ENCODE measurements at places on chromosomes 7 and 10.

DNA sequence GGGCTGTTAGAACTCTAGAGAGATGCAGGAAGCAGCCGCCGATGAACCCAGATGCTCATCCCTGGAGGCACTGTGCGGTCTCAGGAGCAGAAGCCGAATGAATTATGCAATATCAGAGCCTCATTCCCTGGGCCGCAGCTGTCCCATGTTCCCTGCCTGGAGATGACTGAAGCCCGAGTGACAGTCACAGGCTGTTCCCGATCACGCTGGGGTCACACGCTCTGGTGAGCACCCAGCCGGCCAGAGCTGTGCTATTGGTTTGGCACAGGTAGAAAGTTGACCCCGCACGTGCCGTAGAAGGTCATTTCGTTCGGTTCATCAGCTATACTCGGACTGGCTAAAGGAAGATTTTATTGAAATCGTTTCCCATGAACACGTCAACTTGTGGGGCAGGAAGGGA lies 140.5 kb upstream of the SH2B2 start:
- DNase-seq = no peak

DNA sequence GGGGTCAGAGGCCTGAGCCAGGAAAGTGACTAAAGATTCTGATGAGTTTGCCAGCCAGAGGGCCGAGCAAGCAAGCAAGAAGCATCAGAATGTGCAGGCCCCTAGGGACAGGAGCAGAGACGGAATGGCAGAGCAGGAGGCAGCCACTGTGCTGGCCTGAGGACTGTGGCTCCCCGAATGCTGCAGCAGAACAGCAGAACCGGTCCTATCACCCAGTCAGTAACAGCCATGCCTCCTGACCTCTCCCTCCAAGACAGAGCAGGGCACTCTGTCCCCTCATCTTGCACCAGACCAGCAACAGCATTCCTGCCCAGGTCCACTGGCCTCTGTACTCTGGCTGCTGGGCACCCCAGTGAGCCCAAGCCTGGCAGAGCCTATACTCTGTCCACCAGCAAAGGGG lies 85.9 kb downstream of the ARHGAP22 start:
- no peak for DNase-seq

DNA sequence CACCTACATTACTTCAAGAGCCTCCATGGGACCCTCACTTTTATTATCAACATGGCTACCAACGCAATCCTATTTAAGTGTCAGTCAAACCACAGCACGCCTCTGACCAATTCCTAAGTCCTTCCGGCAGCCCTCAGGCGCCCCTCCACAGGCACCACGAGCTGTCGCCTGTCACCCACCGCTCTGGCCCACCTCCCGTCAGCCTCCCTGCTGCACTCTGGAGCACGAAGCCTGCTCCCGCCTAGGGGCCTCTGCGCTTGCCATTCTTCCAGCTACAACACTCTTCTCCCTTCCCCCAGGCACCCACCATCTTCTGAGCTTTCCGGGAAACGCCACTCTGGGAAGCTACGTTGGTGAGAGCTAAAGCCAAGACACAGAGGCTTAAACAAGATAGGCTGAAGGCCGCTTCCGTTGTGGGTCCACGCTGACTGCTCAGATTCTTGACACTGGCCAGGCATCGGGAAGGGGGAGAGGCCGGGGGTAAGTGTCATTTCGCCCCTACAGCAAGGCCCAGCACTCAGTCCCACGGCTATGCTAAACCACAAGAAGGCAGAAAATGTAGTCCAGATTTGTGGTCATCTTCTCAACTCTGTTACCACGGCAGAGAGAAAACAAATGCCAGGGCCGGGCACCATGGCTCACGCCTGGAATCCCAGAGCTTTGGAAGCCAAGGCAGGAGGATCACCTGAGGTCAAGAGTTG lies 56.7 kb downstream of the GNA12 start:
- DNase-seq = no peak

DNA sequence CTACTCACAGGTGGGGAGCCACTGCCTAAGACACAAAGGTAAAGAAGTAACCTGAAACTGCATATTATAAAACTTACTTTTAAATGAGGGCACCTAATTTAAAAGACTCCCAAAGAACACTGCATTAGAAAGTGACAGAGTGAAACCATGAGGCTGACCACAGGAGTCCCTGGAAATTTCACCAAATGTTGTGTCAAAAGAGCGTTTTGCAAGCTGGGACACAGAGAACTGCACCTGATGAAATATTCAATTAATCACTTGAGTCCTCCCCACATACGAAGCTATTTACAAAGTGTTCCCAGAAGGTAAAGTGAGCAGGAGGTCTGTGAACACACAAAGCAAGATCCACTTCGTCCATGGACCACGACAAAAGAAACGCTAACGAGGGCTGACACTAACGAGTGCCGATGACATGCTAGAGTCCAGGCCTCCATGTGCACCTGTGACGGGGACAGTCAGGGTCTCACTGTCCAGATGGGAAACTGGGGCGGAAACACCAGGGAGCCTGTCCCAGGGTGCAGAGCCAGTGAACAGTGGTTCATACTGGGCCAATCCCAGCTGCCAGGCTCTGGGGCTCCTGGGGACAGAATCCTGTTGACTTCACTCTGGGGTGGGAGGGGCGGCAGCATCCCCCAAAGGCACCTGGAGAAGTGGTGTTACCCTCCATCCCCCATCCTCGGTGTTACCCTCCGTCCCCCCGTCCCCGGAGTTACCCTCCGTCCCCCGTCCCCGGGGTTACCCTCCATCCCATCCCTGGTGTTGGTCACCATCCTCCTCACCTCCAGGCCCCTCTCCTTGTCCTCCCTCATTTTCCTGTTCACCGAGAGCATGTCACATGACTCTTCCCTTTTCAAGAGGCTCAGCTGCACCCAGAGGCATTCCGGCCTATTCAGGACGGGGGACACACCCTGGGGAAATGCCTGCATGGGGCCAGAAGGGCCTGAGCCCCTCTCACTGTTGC lies 63.4 kb downstream of the DIP2C start:
- DNase-seq = no peak

DNA sequence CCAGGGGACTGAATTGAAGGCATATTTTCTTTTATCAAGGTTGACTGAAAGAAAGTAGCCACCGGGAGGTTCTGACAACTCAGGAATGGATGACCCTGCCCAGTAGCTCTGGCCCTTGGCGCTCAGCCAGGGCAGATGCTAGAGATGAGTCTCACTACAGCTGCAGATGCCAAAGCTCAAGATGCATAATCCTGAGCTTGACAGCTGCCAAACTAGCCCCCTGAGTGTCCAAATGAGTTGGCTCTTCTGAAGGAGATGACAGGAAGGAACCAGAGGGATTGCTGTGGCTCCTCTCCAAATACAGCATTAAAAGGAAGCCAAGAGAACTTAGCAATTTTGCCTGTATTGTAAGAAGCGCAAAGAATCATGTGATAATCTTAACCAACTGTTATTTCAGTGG lies 78.4 kb downstream of the NXPH1 start:
- DNase-seq = no peak

- DNase-seq = no peak
Measured at GRCh38 chr7:40439686-40440085, 304.9 kb downstream of the SUGCT start.

- no peak for DNase-seq
Measured at GRCh38 chr10:6009150-6009549, 31.8 kb upstream of the IL15RA start.

DNA sequence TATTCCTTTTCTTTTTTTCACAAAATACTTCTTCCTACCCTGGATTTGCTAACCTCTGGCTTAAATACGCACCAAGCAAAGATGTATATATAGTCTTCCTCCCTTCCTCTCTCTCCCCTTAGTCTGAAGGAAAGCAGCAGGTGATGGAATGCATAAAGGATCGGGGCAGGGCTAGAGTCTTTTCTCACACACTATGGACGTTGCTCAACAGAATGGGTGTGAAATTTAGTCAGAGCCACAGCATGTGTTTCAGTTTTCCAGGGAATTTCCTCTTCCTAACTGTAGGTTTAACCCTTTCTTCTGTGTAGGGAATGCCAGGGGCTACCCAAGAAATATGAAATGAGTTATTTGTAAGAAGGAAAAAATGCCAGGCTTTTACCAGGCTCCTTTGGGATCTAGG lies 71.4 kb upstream of the NFKB2 start:
- DNase-seq = no peak

- no peak for DNase-seq
Measured at GRCh38 chr10:129090618-129091366, 376.2 kb upstream of the MGMT start.

GRCh38 chr7:66758950-66759628 lies 18.6 kb downstream of the RABGEF1 start:
- no peak for DNase-seq

DNA sequence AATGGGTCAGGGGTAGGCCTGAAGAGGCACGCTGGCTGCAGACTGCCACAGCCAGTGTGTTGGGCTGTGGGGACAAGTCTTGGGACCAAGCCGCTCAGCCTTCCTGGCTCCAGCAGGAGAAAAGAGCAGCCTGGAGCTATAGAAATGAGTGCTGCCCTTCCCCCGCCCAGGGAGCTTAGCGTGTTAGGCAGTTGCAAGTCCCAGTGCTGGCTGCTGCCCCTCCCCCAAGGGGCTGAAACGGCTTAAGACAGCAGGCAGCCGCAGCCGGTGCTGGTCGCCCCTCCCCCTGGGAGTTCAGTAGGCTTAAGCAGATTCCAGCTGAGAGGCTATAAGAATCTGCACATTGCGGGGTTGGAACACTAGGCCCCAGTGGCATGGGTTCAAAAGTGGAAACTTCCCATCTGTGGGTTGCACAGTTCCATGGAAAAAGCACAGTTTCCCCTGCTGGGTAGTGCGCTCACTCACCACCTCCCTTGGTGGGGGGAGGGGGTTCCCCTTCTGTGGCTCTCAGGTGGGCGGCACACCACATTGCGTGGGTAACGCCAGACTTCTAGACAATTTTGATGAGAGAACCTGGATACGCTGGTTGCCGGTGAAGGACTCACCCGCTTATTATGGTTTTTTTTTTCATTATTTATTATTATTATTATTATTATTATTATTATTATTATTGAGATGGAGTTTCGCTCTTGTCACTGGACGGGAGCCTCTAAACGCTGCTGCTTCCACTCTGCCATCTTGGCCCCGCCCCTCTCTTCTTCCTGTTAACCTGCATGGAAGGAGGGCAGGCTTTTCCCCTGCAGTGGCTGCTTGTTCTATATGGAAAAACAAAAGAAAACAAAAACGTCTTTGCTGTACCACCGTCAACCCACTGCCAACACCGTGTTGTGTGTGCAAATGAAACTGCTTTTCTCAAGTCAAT lies 151.1 kb downstream of the CXCL12 start:
- DNase-seq = no peak

DNA sequence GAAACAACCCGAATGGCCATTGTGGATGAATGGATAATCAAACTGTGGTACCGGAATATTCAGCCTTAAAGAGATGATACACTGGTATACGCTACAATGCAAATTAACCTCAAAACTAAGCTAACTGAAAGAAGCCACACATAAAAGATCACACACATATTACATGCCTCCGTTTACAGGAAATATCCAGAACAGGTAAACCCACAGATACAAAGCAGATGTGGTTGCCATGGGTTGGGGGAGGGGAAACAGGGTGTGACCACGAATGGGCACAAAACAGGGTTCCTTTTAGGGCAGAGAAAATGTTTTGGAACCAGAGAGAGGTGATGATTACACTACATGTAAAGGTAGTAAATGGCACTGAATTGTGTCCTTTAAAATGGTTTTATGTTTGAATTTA lies 16.6 kb downstream of the ESYT2 start:
- no peak for DNase-seq

DNA sequence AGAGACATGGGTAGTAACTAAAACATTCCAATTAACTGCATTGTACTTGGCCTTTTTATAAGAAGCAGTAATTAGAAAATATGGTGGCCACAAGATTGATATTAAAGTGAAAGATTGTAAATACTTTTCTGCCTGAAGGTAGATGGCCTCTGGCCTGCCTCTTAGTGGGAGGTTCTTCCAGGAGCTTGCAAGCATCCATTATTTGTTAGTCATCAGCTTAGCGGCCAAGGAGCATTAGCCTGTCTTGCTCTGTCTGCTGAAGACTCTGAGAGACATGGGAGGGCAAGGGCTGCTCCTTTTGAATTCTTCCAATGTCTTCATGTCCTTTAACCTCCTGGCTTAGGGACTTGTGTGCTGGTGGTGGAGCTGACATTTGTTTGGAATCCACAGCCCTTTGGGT lies 80.4 kb downstream of the TCF7L2 start:
- DNase-seq = no peak

DNA sequence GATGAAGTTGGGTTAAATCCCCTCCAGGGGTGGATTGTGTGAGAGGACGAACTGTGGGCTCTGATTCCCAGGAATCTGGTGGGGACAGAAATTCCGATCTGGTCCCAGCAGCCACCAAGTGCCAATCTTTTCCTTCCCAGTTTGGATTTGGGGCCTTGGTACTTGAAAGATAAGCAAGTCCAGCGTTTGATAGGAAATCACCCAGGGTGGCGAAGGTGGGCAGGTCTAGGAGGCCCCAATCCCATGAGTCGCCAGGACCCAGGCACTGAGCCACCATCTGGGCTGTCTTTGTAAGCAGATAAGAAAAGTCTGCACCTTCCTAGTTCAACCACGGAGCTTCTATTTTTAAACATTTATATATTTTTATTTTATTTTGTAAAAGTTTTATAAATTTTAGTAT lies 122.6 kb upstream of the LSM8 start:
- DNase-seq = no peak

GRCh38 chr7:39027491-39027890 lies 49.8 kb downstream of the POU6F2 start:
- no peak for DNase-seq

GRCh38 chr7:85196696-85197095 lies 9.8 kb upstream of the SEMA3D start:
- no peak for DNase-seq

- DNase-seq = no peak
Measured at GRCh38 chr10:121684276-121684675, 86.0 kb upstream of the FGFR2 start.

- no peak for DNase-seq
Measured at GRCh38 chr7:116669769-116670168, 2.2 kb upstream of the MET start.

- peak; percentile 23 for DNase-seq
Measured at GRCh38 chr7:55073976-55074528, 55.2 kb downstream of the EGFR start.

DNA sequence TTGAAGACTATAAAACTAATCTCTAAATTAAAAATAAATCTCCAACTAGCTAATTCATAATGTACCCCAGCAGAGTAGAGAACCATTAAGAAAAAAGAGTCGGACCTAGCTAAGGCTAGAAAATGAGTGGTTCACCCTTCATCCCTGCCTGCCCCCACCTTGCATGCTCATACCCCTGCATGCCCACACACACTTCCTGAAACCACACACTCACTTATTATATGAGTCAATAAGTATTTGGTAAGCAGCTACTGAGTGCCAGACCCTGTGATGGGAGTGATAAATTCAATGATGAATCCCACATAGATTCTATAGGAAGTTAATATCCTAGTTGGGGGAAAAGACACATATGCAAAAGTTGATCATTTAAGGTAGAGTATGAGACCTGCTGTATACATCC lies 152.9 kb upstream of the INHBA start:
- no peak for DNase-seq

Data from kidney capillary endothelial cell (primary cell).